ENCODE measurements at places on chromosomes 3 and 15. TPM values are rescaled to one million over a fixed set of nuclear protein-coding genes. Genes with fewer than 3 reads are reported as not detected.

DNA sequence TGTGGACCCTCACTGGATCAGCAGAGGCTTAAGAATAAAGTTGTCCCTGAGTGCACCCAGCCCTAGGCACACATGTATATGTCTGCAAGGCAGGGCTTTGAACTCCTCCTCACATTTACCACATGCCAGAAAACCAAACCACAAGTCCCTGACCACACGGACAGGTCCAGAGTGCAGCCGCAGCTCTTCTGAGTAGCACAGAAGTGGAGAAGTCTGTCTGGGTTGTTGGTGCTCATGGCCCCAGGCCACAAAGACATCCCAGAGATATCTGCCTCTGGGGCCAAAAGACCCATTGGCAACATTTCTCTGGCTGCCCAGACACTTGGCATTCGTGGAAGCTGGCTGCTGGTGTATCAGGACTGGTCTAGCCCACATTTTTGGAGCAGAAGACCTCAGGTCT lies 17.4 kb downstream of the SUSD5 start:
- DNase-seq, result no peak

DNA sequence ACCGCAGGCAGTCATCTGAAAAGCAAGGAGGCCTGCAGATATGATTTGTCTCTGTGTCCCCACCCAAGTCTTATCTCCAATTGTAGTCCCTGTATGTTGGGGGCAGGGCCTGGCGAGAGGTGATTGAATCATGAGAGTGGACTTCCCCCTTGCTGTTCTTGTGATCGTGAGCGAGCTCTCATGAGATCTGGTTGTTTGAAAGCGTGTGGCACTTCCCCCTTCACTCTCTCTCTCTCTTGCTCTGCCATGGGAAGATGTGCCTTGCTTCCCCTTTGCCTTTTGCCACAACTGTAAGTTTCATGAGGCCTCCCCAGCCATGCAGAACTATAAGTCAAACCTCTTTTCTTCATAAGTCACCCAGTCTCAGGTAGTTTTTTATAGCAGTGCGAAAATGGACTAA lies 83.3 kb downstream of the TMCO5A start:
- no peak for DNase-seq

- DNase-seq, result no peak
These were observed 54.3 kb upstream of the HACD2 start for GRCh38 chr3:123638936-123639689.

DNA sequence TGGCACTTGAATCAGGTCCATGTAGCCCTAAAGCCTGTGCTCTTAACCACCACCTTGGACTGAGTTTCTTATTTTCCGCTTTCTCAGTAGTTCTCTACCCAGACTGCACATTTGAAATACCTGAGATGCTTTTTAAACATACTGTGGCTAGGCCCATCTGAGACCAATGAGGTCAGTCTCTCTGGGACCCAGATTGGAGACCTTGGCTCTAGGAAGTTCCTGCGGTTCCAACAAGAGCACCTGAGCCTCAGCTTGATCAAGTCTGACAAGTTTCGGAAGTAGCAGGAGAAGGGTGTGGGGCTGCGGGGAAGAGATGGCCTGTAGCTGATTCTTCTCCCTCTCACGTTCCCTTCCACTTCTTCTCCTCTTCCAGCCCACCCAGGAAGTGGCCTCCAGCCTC lies 11.5 kb upstream of the TSEN2 start:
- DNase-seq, result no peak

DNA sequence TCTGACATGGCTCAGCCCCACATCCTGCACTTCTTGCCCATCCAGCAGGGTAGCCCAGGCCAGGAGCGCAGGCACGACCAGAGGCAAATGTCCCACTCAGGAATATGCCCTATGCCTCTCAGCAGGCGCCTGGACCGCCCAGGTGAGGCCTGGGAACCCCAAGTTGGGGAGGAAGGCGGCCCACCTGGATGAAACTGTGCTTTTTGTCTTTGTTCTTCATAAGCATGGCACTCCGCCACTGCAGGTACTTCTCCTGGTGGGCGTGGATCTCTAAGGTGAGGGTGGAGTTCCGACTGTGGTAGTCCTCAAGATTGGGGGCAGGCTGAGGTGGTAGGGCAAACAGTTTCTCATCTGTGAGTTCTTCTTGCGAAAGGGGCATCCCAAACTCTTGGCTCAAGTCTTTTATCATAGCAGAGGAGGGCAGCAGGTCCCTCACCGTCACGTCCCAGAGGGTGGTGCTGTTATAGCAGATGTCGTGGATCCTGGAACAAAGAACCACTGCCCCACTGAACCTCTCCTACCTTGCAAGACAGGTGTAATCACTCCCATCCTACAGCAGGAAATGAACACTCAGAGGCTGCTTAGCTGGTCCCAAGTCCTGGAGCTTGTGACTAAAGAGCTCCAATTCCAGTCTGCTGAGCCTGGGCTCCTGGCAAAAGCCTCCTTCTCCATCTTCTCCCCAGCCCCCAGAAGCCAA lies 53.2 kb downstream of the ACAD9 start:
- no peak for DNase-seq

GRCh38 chr3:6935970-6936369 lies 75.1 kb downstream of the GRM7 start:
- DNase-seq, result no peak

The LRTM1 gene
- polyA plus RNA-seq, result 1.6 TPM

The TGM4 gene
- not detected for polyA plus RNA-seq

The GPR149 gene
- polyA plus RNA-seq, result not detected

The PEAK1 gene
- polyA plus RNA-seq, result 18.0 TPM

Data from spleen (tissue), 13 donors.